Activated T-cell treated with anti-CD3 and anti-CD28 coated beads, Interleukin-2, amount 50 U/mL, for 72 hours (primary cell): ENCODE measurements at places on chromosomes 5 and 9. TPM values are rescaled to one million over a fixed set of nuclear protein-coding genes. Genes with fewer than 3 reads are reported as not detected.

DNA sequence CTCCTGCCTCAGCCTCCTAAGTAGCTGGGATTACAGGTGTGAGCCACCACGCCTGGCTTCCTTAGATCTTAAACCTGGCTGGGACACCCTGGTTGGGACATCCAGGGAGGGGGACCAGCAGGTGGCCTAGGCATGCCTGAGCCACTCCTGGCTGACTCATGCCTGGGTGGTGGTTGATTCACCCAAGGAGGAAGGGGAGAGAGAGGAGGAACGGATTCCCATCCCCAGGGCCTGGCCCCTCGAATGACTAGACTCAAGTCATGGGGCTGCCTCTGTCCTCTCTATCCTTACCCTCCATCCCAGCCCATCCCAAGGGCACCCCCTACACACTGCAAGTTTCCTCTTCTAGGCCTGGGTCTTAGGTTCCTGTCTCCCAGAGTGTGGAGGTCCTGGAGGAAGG lies 12.7 kb downstream of the EEIG1 start:
- peak; percentile 67 for DNase-seq

DNA sequence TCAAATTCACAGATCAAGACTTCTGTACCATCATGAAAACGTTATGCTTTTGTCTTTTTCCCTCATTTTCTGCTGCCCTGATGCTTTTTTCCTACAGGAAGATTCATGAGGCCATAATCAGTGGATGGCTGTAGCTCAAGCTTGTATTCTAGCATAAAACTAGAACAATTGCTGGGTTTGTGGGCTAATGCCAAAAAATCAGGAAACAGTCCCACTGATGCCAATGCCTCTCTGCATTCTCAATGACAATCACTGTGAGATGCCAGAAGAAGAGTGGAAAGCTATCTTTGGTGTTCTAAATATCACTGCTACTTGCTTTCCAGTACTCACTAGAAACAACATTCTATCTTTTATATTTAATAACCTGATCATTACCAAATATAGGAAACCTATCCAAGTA lies 33.3 kb upstream of the FAM170A start:
- no peak for DNase-seq

DNA sequence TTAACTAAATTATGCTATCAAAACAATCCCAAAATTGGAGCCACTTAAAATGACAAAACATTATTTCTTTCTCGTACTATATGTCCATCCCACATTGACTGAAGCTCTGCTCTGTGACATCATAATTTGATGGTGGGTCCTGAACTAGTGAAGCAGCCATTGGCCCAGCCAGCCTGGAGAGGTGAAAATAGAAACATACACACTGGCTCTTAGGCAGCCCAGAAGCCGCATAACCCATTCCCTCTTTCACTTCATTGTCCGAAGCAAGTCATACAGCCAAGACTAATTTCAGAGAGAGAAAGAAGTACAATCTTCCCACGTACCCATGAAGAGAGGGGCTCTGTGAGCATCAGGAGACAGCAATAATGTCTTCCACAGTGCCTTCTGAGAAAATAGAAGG lies 342.5 kb downstream of the NFIB start:
- DNase-seq, result no peak

- no peak for DNase-seq
These were observed 108.4 kb upstream of the ELAVL2 start for GRCh38 chr9:23934291-23934906.

Gene SLC1A3
- total RNA-seq, result 0.62 TPM

Gene NCS1
- total RNA-seq, result 18.7 TPM
